Esophagus squamous epithelium (tissue), 5 donors: ENCODE measurements at places on chromosomes 5 and 9. TPM values are rescaled to one million over a fixed set of nuclear protein-coding genes. Genes with fewer than 3 reads are reported as not detected.

DNA sequence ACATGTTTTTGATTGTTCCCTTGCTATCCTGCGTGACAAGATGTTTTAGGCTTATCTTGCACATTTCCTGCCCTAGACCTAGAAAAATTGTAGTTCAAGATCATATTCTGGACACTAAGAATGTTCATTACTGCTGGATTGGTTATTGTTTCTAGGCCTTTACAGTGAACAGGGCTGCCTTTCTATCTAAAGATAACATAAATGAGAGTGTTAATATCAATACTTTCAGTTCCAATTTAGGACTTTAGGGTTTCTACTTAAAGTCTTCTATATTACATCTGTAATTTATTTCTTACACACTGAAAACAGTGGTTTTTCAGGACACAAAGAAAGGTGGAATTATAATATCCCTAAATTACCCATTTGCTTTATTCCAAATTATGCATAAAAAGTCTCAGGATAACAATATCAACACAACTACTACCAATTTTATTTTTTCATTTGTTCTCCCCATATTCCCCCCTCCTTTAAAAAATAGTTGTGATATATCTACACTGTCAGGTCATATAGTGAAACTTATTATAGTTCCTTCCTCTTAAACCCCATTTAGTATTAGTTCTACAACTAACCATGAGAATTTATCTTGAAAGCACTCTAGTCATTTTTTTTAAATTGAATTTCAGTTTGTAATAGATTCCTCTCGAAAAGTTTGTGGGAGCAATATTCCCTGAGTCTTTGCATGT is 293.9 kb upstream of the RIOK2 start:
- no peak for DNase-seq

DNA sequence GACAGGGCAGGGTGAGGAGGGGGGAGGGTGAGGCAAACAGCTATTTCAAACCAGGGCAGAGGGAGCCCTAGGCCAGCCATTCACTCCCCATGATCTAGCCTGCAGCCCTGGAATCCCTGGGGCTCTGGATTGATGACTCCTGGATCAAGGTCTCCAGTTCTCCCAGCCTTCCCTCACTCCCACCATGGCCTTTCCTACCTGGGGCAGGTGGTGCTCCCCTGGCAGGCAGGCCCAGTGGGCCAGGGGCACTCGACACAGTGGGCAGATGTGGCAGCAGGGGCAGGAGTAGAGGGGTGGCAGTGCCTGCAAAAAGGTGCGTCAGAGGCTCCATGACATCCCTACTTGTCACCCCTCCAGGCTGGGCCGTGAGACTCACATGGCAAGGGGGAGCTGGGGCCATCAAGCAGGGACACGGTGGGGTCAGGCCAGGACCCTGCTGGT is 6.0 kb downstream of the KIF12 start:
- DNase-seq, result no peak

DNA sequence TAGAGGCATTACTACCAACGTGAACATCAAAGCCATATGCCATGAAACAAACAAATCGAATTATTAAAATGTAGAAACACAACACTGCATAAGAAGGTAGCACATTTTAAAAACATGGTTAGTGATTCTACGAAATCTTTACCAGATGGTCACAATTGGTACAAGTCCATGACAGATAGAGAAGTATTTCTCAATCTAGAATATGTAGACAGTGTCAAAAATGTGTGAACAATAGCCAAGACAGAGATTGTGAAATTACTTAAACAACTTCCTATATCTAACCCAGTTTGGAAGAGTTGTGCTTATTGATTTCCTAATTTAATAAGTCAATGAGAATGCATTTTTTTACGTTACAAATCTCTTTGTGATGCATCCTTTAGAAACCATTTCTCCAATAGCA is 1121.6 kb downstream of the MAT2B start:
- no peak for DNase-seq

Gene SHLD3
- 0.27 TPM for total RNA-seq

GRCh38 chr5:31987985-31988710 is 186.0 kb downstream of the GOLPH3 start:
- DNase-seq, result no peak

Gene FBP2
- total RNA-seq, result not detected

Gene IL7R
- total RNA-seq, result 10.6 TPM

GRCh38 chr5:82408033-82408432 is 129.9 kb upstream of the RPS23 start:
- no peak for DNase-seq
